ENCODE measurements at places on chromosomes 1 and 21.

DNA sequence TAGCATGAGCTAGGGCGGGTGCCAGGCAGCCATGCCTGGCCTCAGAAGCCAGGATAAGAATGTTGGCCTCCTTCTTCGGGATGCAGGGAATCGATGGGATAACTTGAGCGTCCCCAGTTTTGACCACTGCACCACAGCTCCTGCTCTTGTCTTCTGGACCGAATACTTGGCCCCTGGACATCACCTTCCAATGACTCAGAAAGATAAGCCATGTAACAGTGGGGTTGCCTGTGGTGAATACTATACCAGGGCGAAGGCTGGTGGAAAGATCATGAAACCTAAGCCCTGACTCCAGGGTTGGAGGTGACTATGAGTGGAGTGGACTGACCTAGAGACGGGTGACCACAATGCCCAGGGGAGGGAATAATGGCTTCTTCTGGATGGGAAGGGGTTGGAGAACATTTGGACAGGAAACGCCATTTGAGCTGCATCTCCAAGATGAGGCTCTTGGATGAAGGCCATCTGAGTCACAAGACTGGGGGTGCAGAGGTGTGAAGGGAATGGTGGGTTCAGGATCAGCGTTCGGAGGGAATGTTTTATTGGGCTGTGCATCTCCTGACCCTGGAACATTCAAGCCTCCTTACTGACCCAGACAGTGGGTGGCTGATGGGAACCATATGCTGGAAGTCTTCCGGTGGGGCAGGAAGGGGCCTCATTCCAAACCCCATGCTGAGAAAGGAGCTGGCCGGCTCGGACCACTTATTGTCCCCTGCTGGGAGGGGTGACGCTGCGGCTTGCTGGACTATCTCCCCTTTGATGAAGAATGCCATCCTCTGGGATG lies 18.5 kb upstream of the KCNE2 start:
- no peak for DNase-seq

- DNase-seq, result peak; percentile 37
Measured at GRCh38 chr1:185813401-185813979, 79.3 kb downstream of the HMCN1 start.

- no peak for DNase-seq
Measured at GRCh38 chr1:61083013-61083806, 849 bp downstream of the NFIA start.

DNA sequence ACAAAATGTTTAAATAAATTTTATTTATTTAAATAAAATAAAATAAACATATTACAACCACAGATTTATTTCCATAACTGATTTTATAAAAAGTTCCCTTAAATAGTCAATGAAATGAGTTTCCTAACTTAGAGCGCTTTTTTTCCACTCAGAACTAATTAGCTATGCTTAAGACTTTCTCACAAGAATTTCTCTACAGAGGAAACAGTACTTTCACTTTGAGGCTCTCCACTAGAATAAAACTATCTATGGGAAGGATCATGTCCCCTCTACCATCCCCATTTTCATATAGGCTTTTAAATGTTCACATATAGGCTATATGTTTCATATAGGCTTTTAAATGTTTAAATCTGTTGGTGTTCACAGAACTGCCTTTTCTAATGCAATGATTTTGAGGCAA lies 40.0 kb upstream of the DPH5 start:
- no peak for DNase-seq

GRCh38 chr1:40848530-40849189 lies 13.5 kb downstream of the CITED4 start:
- peak; percentile 75 for DNase-seq

DNA sequence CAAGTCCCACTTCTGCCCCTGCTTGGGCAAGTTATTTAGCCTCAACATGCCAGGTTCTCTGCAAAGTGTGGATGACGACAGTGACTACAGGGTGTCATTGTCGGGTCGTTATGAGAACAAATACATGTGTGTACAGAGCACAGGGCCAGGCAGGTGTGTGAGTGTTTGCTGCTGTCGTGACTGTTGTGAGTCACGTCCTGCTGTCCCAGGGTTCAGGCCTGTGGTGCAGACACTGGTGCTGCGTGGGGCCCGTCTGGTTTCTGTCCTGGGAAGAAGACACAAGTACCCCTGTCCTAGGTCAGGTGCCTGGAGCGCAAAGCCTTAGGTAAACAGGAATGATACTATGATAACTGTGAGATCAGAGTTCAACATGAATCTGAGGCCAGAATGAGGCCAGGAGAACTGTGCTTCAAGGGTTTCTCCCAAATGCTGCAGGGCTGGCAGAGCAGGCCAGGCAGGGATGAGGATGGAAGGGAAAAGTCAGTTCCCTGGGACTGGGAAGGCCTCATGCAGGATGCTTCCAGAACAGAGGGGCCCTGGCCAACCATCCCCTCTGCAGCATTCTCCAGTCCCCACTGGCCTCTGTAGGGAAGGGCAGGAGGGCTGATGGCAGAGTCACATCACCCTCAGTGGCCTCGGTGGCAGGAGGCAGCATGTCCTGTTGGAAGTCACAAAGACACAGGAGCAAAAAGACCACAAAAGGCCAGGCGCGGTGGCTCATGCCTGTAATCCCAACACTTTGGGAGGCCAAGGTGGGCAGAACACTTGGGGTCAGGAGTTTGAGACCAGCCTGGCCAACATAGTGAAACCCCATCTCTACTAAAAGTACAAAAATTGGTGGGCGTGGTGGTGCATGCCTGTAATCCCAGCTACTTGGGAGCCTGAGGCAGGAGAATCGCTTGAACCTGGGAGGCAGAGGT lies 15.7 kb downstream of the GPR157 start:
- DNase-seq, result no peak

- no peak for DNase-seq
Measured at GRCh38 chr1:158951956-158952355, 20.6 kb downstream of the PYHIN1 start.

DNA sequence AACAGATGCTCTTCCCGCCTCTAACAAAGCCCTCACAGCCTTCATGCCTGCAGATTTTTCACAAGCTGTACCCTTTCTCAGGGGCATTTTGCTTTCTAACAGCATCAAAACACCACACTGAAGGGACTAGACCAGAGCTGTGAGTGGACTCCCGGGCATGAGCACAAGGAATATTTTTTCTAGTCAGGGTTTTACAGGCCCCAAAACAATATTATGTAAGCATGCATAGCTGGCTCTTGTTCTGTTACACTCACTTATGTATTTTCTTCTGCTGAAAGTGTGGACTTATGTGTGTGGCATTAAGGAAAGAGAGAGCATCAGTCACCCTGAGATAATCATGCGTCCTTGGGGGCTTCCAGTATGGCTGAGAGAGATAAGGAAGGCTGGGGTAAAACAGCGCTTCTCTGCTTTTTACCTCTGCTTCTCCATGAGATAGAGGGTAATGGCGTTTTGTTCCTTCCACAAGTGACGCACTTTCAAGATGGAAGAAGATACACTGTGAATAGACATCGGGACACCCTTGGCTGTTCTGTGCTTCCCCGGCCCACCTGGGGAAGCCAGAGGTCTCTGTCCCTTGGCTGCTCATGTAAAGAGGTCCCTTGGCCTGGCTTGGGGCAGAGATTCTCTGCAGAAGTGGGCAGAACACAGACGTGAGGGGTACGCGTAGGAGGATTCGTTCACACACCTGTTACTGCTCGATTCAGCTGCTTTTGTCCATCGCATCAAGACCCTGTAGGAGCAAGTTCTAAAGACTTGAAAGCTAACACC lies 266.7 kb upstream of the RAB4A start:
- no peak for DNase-seq

DNA sequence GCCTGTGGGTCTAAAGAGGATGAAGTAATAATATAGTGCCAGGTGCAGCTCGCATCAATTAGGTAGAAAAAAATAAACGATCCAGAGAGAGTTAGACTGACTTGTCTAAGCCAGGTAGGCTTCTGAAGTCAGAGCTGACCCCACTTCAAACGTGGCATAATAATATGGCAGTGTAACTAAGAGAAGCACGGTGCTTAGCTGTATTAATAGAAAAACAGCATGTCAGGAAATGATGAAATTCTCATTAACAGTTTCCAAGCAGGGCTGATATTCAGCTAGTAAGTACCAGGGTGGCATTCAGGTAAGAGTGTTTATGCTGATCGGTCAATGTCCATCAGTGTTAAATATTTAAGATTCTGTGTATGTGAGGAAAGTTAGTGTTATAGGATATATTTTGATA lies 145.8 kb upstream of the SAMSN1 start:
- DNase-seq, result no peak

- DNase-seq, result peak; percentile 59
Measured at GRCh38 chr1:108845991-108846390, 10.9 kb downstream of the AKNAD1 start.

DNA sequence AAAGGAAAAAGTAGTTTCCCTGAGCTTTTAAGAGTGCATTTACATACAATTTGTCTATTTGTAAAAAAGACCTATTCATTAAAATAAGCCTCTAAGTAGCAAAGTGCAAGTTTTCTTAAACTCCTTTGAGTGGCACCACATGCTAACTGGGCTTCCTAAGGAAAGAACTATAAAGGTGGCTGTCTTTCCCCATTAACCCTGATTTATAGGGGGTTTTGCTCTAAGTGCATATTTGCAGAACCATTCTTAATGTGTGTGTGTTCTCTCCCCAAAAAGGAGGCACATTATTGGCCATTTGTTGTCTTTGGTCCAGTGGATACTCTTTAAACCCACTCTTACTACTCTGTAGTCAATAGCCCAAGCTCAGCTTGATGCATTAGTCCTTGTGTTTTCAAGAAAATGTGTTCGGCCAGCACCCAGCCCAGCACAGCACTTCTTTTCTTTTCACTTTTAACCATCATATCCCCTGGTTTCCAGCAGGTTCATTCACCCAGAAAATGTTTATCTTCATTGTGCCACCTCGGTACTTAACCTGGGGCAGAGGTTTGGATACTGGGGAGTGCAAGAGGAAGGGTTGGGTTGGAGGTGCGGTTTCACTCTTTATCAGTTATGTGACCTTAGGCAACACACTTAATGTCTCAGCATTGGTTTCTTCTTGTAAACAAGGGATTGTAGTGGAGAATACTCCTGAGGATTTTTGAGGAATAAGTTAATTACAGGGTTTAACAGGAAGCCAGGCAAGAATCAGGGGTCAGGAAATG lies 161.9 kb upstream of the UBE2U start:
- DNase-seq, result peak; percentile 4

DNA sequence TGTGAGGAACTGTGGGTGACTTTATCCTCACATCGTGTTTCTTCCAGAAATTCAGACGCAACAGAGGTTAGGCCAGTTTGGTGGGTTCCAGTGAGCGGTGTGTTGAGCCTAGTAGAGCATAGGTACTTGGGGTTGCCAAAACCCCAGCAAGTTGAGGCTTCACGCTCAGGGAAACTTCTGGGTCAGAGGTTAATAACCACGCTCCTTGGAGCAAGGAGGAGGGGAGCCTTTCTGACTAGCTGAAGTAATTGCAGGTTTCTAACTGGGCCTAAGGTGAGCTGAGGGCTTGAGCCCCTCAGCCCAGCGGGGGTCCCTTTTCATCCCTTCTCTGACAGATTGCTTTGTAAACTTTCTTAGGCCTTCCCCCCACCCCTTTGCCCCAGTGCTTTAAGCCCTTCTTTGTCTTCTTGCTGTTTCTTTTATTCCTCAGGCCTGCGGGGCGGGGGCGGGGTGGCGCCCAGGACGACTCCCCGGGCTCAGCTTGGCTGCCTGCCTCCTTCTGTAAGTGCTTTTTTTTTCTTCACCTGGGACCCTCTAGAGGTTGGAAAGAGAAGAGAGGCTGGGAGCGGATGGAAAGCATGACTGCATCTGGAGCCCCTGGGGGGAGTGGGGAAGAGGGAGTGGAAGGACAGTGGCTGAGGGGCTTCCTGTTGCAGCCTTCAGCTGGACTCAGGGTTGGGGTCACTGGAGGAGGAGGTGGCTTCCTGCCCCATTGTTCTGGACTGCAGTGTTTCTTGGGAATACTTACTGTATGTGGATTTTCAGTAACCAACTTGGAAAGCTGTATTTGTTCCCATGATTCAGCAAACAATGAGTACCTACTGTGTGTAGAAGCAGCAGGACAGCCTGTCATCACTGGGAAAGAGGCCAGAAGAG lies 1.3 kb upstream of the ZNF436 start:
- no peak for DNase-seq

GRCh38 chr1:206643118-206643698 lies 7.9 kb downstream of the DYRK3 start:
- no peak for DNase-seq

- DNase-seq, result no peak
Measured at GRCh38 chr1:205594846-205595245, 37.0 kb downstream of the ELK4 start.

DNA sequence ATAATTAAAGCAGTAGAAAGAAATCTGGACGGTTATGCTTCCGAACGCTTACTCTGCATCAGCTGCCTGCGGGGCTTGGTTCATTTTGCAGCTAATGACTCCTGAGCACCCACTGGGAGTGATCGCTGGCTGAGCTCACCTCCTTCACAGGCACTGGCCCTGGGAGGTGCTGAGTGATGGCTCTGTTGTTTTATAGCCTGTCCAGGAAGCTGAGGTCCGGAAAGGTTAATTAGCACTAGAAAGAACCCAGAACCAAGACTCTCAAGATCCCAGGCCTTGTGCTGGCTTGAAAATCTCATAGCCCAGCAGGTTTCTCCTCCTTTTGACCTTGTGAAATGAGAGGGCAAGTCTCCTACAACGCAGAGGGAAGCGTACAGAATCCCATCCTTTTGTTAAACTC lies 226.2 kb downstream of the AJAP1 start:
- DNase-seq, result no peak

GRCh38 chr1:86583593-86583992 lies 36.7 kb downstream of the CLCA4 start:
- no peak for DNase-seq

DNA sequence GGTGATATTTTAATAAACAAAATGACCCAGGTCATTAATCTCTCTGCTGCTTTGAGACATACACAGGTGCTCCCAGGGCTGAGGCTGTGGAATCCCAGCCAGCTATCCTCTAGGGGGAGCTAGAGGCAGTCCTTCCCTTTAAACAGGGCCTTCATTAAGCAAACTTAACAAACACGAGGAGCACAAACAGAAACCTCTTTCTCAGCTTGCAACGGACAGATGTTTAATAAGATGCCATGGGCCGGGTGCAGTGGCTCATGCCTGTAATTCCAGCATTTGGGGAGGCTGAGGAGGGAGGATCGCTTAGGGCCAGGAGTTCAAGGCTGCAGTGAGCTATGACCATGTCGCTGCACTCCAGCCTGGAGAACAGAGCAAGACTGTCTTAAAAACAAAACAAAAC lies 106.7 kb downstream of the HIVEP3 start:
- peak; percentile 65 for DNase-seq

- DNase-seq, result peak; percentile 68
Measured at GRCh38 chr1:202802998-202803932, 5.0 kb downstream of the KDM5B start.

GRCh38 chr21:45332981-45333582 lies 45.4 kb upstream of the POFUT2 start:
- DNase-seq, result no peak

GRCh38 chr1:66777831-66778230 lies 23.2 kb downstream of the INSL5 start:
- DNase-seq, result no peak
